ENCODE measurements at places on chromosomes 3 and 15. TPM values are rescaled to one million over a fixed set of nuclear protein-coding genes. Genes with fewer than 3 reads are reported as not detected.

DNA sequence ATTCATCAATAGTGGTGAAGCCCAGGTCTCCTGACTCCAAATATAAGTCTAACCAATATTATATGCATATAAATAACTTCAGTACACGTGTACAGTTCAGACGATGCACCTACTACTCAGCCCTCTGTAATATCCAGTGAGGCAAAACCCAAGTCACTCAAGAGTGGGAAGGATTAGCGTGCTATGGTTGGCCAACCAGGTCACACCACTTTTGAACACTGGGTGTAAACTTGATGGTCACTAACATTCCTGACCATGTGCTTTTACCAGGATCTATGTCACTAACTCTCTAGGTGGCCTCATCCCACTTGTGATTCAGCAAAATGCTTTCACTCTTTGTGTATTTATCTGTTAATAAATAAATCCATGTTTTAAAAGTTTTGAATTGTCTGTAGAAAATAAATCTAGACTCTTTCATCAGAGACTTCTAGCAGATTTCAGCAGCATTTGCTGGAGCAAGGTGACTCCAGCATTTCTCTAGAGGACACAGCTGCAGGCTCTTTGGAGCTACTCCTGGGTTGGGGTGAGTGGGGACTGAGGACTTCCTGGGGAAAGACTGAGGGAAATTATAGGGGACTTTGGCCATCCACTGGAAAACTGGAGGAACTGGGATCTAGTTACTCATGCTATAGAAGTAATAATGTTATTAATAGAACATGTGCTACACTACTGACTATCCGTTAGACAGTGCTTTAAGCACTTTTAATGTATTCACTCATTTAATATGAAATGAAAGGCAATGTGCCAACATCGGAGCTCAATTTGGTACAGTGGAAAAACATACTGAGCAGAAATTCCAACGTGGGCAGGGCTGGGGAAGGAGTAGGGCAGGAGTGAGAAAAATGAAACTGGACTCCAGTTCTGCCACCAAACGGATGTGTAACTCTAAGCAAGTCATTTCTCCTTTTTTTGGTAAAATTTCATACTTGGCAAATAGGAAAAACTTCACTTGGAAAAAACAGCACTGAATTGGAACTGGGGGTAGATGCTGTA, 97.9 kb downstream of the RORA start:
- no peak overlapping the region for H3K4me3 ChIP-seq
- H3K27ac ChIP-seq = no peak overlapping the region
- H3K27me3 ChIP-seq = no peaks in the 10 kb centered on the region
- H3K4me1 ChIP-seq = no peaks in the 10 kb centered on the region

DNA sequence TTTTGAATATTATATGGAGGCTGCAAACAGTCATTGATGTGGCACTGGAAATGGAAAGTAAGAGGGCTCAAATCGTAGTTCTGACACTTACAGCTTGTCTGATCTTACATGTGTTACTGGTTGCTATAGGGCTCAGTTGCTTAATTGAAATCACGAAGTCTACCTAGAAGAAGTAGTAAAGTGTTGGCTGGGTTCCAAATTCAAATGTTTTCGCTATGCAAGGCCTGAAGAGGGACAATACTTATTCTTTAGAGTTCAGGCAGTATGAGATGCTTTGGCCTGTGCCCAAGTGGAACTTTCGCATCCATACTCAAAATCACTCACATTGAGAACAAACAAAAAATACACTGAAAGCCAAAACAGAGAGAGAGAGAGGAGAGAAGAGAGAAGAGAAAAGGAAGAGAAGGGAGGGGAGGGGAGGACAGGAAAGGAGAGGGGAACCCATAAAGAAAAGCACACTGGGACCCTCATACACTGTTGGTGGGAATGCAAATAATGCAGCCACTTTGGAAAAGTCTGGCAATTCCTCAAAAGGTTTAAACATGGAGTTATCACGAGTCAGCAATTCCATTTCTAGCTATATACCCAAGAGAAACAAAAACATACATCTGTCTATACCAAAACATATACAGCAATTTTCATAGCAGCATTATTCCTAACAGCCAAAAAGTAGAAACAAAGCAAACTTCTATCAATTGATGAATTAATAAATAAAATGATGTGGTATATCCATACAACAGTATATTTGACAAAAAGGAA, 2.9 kb upstream of the FXR1 start:
- H3K36me3 ChIP-seq = peaks cover 3% of the 10 kb centered on the region
- DNase-seq = no peak
- no peak overlapping the region for H3K4me3 ChIP-seq
- no peak overlapping the region for H3K27ac ChIP-seq
- peaks cover 17% of the 10 kb centered on the region for H3K4me1 ChIP-seq

DNA sequence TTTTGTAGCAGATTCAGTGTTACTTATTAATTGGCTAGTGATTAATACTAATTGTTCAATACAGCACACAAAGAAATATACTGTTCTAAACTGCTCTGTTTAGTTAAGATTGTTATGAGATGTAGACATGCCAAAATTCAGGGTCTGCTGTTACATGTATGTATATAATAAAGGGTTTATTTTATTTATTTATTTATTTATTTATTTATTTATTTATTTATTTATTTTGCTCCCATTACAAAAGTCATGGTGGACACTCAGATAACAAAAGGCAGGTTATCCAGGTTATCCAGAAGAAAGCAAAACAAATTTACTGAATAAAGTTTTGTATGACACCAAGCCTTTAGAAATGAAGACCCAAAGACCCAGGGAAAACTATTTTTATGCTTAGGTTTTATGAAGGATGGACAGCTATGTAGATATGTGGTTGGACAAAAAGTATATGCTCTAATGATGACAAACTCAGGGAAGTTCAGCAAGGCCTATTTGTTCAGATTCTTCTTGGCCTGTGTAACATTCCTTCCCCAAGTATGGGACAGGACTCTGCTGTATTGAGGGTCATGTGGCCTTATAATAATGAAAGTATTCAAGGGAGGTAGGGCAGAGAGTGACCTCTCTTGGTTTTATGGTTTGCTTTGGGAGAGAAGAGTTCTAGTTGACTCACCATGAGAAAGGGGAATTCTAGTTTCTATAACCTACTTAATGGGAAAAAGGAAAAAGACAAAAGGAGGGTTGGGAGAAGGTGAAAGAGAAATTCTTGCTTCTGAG, 1056.8 kb downstream of the ROBO2 start:
- no peaks in the 10 kb centered on the region for H3K4me1 ChIP-seq
- no peaks in the 10 kb centered on the region for H3K36me3 ChIP-seq
- H3K27me3 ChIP-seq = no peaks in the 10 kb centered on the region
- H3K4me3 ChIP-seq = no peak overlapping the region
- no peak overlapping the region for H3K27ac ChIP-seq
- DNase-seq = no peak

GRCh38 chr3:144429719-144430121, 458.1 kb downstream of the DIPK2A start:
- H3K4me1 ChIP-seq = no peaks in the 10 kb centered on the region
- peak; percentile 55 for DNase-seq
- H3K27me3 ChIP-seq = no peaks in the 10 kb centered on the region
- no peaks in the 10 kb centered on the region for H3K36me3 ChIP-seq
- H3K27ac ChIP-seq = no peak overlapping the region

- H3K4me3 ChIP-seq = no peak overlapping the region
- no peaks in the 10 kb centered on the region for H3K4me1 ChIP-seq
- H3K27me3 ChIP-seq = no peaks in the 10 kb centered on the region
- DNase-seq = no peak
- H3K27ac ChIP-seq = no peak overlapping the region
- no peaks in the 10 kb centered on the region for H3K36me3 ChIP-seq
Measured at GRCh38 chr3:34202975-34203374, 404.5 kb downstream of the PDCD6IP start.

GRCh38 chr3:176971613-176972174, 225.6 kb downstream of the TBL1XR1 start:
- no peak overlapping the region for H3K27ac ChIP-seq
- H3K4me3 ChIP-seq = no peak overlapping the region
- H3K36me3 ChIP-seq = no peaks in the 10 kb centered on the region
- no peak for DNase-seq

DNA sequence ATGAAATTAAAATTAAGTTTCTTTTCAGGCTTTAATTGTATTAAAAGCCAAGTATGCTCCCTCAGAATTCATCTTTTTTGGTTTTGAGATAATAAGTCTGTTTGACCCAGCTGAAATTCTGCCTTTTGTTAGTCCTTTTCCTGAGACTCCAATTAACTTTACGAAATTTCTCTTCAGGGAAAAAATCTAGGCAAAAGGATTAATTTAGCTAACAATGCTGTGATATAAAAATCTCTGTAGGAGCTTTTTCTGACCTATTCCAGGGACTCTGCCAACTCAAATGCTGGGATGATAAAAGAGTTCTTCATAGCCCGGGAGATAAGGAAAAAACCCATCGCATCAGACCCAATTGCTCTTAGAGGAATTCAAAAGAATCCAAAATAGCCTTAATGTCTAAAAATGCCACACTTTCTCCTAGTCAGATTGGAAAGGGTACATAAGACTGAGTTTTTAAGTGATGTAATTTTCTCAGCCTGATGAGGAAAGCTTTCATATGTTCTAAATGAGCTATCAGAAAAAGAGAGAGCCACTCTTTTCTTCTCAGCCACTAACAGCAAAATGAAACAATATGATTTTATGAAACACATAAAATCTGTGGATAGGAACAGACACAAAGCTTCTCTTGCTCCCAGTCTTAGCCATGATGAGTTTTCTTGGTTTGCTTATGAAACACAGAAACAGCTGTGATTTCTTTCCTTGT, 405.1 kb downstream of the ROBO1 start:
- no peak for DNase-seq
- H3K36me3 ChIP-seq = no peaks in the 10 kb centered on the region
- no peak overlapping the region for H3K27ac ChIP-seq
- no peaks in the 10 kb centered on the region for H3K27me3 ChIP-seq
- H3K4me1 ChIP-seq = no peaks in the 10 kb centered on the region

DNA sequence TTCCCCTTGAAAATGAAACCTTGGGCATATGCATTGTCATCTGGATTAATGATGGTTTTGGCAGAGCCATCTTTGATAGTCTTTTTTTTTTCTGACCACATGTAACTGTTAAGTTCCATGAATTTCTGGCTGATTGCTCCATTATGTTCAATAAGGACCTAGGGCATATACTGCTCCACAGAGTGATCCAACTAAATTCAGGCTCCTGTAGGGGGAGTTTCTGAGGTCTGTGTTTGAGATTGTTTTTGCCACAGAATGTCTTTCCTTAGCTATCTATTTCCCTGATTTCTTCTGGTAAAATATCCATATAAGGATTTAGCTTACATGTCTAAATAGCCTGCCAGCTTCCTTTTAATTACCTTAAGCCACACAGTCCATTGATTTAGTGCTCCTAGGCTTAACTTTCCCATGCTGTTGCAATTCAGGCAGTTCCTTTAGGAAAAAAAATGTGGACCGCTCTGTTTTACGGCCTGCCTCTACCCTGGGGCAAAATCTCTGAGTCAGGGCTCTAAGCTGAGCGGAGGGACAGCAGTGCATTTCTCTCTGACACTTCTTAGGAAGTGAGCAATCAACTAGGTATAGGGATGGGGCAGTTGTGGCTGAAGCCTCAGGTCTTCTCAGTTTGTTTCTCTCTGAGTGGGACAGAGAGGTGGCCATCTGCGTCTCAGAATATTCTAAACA, 796.2 kb downstream of the NR2F2 start:
- no peaks in the 10 kb centered on the region for H3K27me3 ChIP-seq
- no peaks in the 10 kb centered on the region for H3K36me3 ChIP-seq
- no peaks in the 10 kb centered on the region for H3K4me1 ChIP-seq
- no peak overlapping the region for H3K4me3 ChIP-seq
- no peak overlapping the region for H3K27ac ChIP-seq

- no peak overlapping the region for H3K27ac ChIP-seq
- no peaks in the 10 kb centered on the region for H3K27me3 ChIP-seq
- no peak overlapping the region for H3K4me3 ChIP-seq
- H3K36me3 ChIP-seq = no peaks in the 10 kb centered on the region
- H3K4me1 ChIP-seq = 0 out of 2 replicates have a peak, but pooled peaks cover 4% of the 10 kb centered on the region
- DNase-seq = no peak
Measured at GRCh38 chr3:144229953-144230352, 258.3 kb downstream of the DIPK2A start.

DNA sequence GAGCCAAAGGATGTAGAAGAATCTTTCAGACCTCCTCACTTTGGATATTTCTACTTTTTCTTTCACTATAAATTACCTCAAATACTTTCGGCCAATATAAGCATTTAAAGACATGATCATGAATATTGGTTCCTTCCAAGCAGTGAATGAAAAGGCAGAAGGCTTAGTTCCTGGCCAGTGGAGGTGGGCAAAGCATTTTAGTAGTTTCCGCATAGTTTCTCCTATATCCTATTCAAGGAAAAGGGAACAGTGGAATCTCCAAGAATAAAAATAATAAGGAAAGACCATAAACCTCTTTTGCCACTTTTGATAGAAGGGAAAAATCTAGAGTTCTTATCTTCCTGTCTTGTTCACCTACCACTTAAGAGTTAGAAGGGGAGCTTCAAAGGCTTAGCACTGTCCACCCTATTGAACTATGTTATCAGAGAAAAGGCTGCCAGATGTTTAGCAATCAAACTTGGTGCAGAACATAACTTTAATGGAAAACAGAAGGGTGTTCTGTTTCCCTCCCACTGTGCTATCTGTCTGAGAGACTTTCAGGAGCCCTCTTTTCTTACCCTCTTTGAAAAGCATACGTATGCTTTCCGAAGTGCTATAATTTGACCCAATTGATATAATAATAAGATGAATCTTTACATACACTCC, 155.6 kb upstream of the DPH6 start:
- H3K4me1 ChIP-seq = peaks cover 19% of the 10 kb centered on the region
- no peak overlapping the region for H3K4me3 ChIP-seq
- no peak overlapping the region for H3K27ac ChIP-seq
- no peaks in the 10 kb centered on the region for H3K27me3 ChIP-seq
- DNase-seq = no peak

- no peak overlapping the region for H3K27ac ChIP-seq
- DNase-seq = no peak
- no peaks in the 10 kb centered on the region for H3K27me3 ChIP-seq
- no peaks in the 10 kb centered on the region for H3K4me1 ChIP-seq
- H3K36me3 ChIP-seq = peaks cover 4% of the 10 kb centered on the region
Measured at GRCh38 chr3:44021651-44022594, 219.8 kb upstream of the TOPAZ1 start.

DNA sequence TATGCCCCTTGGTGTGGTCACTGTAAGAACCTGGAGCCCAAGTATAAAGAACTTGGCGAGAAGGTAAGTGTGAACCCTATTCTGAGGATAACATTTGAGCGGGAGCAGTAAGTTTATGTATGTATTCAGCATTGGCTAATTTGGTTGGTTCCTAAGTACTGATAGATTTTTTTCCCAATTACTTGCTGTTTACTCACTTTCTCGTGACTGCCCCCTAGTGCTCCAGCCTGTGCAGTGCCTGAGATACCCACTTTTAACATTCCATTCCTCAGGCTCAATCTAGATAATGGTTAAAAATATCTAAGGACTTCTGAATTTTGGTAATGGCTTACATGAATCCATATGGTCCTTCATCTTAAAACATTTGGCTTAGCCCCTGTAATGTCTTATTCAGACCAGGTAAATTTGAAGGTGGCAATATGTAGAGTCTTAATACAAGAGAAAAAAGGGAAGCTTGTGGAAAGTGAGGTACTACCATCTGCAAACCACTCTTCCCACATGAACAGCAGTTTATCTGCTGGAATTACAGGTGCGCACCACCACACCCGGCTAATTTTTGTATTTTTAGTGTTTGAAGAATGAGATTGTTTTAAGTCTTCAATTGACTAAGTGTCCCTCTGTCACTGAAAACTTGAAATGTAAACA, 7.1 kb downstream of the ELL3 start:
- H3K4me3 ChIP-seq = no peak overlapping the region
- H3K36me3 ChIP-seq = peaks cover 35% of the 10 kb centered on the region
- peak; percentile 50 for DNase-seq
- H3K4me1 ChIP-seq = no peaks in the 10 kb centered on the region
- H3K27ac ChIP-seq = no peak overlapping the region

Gene TRPM1
- total RNA-seq = not detected

Gene LRRN1
- total RNA-seq = 0.65 TPM

Gene MOBP
- total RNA-seq = not detected

Gene LEKR1
- 3.2 TPM for total RNA-seq

Gene C3orf22
- total RNA-seq = not detected

All from PC-9 (cell line).